Caco-2 (cell line): ENCODE measurements at places on chromosomes 1 and 21. TPM values are rescaled to one million over a fixed set of nuclear protein-coding genes. Genes with fewer than 3 reads are reported as not detected.

DNA sequence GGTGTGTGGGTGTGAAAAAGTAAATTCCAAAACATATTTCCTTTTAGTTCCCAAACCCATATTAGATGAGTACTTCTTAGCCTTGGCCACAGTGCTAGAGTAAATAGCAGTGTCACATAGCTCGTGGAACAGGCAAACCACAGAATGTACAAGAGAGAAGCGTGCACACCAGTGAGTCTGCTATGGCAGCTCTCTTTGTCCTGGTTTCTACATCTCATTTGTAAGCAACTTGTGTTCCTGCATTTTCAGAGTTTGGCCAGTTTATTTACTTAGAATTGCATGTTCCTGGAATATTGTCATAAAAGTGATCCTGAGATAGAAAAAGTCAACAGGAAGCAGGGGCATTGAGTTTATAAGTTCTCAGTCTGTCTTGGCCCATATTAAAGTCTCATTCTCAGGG is 142.1 kb downstream of the DHRS3 start:
- peaks cover 4% of the 10 kb centered on the region; the same call in 1 of the 2 replicates for H3K36me3 ChIP-seq
- no peak overlapping the region for H3K4me3 ChIP-seq
- no peak overlapping the region for H3K27ac ChIP-seq
- H3K27me3 ChIP-seq = no peaks in the 10 kb centered on the region
- DNase-seq = no peak

GRCh38 chr21:37445228-37445627 is 78.7 kb downstream of the DYRK1A start:
- DNase-seq = no peak
- H3K27me3 ChIP-seq = no peaks in the 10 kb centered on the region
- no peak overlapping the region for H3K27ac ChIP-seq
- peaks cover 18% of the 10 kb centered on the region for H3K4me1 ChIP-seq
- H3K36me3 ChIP-seq = no peaks in the 10 kb centered on the region; the same call in 1 of the 2 replicates

GRCh38 chr1:60600532-60600931 is 481.8 kb upstream of the NFIA start:
- H3K36me3 ChIP-seq = no peaks in the 10 kb centered on the region
- no peaks in the 10 kb centered on the region for H3K4me1 ChIP-seq
- no peaks in the 10 kb centered on the region for H3K27me3 ChIP-seq
- no peak for DNase-seq
- no peak overlapping the region for H3K27ac ChIP-seq

DNA sequence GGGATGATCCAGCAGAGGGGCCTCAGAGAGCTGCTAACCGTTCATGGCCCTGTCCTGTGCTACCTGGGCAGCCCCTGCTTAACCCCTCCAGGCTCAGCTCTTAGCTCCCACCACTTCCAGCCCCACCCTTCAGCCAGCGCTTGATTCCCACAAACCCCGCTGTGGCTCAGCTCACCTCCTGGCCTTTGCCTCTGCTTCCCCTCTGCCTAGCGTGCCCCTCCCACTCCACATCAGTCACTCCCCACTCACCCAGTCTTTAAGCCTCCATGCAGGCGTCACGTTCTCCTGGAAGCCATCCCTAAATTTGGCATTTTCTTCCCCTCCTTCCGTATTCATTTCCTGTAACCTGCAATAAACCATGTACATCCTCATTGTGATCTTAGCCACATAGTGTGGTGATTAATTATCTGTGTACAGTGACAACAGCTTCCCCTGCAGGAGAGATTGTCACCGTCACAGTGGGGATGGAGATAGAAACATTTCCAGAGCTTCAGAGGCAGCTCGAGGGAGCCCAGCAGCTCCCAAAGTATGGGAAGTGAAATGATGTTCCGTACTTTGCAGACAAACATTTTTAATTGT is 65.5 kb downstream of the EPHB2 start:
- H3K4me1 ChIP-seq = no peaks in the 10 kb centered on the region
- H3K27ac ChIP-seq = no peak overlapping the region
- H3K4me3 ChIP-seq = no peak overlapping the region

The PLA2G2D gene
- total RNA-seq = not detected in 2 replicates
